ENCODE measurements at places on chromosomes 16 and 17.

GRCh38 chr16:13553453-13553985 is 366.4 kb upstream of the ERCC4 start:
- DNase-seq: no peak

GRCh38 chr16:73216932-73217331 is 169.0 kb upstream of the ZFHX3 start:
- DNase-seq: no peak

- DNase-seq: no peak
Observed at GRCh38 chr17:43092901-43093300, 32.3 kb downstream of the BRCA1 start.

GRCh38 chr16:85232369-85233142 is 120.3 kb upstream of the CIBAR2 start:
- DNase-seq: no peak

DNA sequence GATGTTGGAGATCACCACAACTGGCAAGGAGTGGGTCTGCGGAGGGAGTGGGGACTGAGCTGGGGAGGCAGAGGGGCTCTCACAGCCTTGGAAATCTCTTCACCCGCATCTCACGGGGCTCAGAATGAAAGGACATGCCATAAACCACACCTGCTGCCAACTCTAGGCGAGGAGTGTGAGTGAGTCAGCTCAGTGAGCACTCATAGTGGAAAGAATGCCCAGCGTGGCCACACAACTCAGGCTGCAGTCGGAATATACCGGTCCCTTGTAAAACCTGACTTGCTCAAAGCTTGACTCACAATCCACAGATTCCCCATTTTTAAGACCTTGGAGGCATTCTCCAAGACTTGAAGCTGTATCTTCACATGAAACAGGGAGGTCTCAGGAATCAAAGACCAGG is 36.7 kb downstream of the STAT5A start:
- no peak for DNase-seq

GRCh38 chr17:66966704-66967418 is 2.4 kb downstream of the CACNG4 start:
- no peak for DNase-seq

- DNase-seq: peak; percentile 94
Observed at GRCh38 chr17:7239091-7240027, at the start of gene PHF23. Gene PHF23 (minus strand): TSS chr17:7239457. CDS start chr17:7239279, 178 bp downstream.

DNA sequence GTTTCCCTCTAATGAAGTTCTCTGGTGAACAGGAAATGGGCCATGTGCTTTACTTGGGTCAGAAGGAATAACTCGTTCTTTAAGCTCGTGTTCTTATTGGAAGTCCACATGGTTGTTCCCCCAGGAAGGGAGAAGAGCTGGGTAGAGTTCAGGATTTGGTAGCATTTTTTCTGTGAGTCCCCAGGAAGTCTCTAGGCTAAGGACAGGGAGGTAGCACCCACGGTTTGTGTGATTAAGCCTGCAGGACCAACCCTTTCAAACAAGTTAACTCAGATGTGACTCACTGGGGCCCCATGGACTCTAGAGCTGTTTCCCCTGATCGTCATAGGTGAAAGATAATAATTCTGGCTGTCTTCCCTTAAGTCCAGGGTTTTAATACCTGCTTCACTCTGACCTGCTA is 16.4 kb downstream of the SAP30BP start:
- DNase-seq: no peak

DNA sequence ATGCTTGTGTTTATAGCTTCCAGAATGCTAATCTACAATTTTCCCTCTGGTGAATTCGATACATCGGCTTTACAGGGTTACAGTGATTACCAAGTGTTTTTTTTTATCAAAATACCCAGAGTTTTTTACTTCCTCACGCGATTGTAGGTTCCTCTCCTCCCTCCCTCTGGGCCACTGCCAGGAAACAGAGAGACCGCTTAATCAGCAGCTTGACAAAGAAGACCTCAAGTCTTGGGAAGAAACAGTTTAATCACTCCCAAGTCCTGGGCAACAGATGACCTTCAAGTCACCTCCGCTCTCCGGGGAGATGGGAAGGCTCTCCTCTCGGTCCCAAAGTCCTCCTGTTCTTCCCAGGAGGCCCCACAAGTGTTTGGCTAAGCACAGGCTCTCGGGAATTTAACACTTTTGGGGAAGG is 23.5 kb downstream of the SMTNL2 start:
- DNase-seq: no peak

DNA sequence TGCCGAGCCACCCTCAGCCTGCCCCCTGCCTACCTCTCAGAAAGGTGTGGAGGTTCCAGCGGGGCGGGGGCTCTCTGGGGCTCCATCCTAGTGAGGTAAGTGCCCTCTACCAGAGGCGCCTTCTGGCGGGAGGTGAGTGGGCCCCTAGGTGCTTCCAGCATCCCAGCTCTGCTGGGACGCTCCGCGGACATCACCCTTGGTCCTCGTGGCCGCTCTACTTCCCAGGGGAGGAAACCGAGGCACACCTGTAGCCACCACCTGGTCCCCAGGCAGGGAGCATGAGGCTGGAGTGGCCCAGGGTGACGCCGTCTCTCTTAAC is 1.4 kb downstream of the MCRIP2 start:
- no peak for DNase-seq

DNA sequence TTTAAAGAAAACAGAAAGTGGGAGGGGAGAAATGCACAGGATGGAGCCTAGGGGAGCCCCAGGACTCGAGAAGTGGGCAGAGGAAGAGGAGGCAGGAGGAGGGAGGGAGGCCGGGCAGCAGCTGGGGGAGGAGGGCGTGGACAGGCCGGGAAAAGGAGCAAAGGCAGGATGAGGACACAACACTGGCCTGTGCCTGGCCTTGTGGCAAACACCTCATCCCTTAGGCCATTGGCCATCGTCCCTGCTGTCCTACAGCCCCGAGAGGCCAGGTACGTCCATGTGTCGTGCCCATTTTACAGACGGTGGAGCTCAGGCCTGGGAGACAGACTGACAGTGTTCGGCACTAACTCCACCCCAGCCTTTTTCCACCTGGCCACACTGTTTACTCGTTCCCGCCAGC is 15.9 kb downstream of the JPH3 start:
- DNase-seq: no peak

DNA sequence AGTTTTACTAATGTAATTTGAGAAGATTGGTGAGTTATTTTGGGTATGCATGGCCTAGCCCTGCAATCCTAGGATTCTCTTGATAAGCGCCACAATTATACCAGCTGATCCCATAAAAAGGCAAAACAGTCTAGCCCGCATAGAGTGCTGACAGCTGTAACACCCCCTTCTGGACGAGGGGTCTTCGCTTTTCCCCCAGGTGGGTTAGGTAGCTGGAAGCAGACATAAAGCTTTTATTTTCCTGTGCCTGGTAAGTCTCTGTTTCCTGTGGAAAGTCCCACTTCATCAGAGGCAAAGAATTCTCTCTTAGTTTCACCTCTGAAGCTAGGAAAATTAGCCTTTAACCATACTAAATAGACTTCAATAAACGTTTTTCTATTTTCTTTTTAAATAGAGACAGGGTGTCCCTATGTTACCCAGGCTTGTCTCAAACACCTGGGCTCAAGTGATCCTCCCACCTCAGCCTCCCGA is 108.3 kb downstream of the YPEL2 start:
- DNase-seq: no peak

DNA sequence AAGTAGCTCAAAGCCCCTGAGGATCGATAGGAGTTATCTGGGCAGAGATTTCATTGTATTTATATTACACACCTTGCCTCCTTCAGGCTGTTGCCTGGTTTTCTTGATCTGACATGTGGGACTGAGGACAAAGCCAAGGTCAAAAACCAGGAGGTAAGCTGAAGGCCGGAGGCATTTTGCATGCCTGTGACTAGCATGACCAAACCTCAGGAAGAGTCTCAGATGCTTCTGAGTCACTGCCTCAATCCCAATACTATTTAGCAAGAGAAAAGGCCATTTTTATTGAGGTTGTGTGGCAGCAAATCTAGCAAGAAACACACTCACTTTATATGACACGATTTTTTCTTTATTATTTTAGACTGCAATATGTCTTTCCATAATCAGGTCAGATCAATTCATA is 968.1 kb downstream of the CDH11 start:
- no peak for DNase-seq

GRCh38 chr16:67729636-67730248 is 10.6 kb upstream of the GFOD2 start:
- DNase-seq: no peak

Measured in activated T-helper 1 cell treated with anti-CD3 and anti-CD28 coated beads, Interleukin-2, amount 50 U/mL, for 16 hours (primary cell).